Melanocyte of skin (primary cell): ENCODE measurements at places on chromosomes 7 and 10. TPM values are rescaled to one million over a fixed set of nuclear protein-coding genes. Genes with fewer than 3 reads are reported as not detected.

HMX3 gene
- total RNA-seq, result not detected in 2 replicates

PRKCQ gene
- total RNA-seq, result not detected in 2 replicates

ADAM8 gene
- total RNA-seq, result 0.73 and 1.0 TPM in 2 replicates

INA gene
- total RNA-seq, result under 0.01 and 0.36 TPM in 2 replicates

TMUB1 gene
- total RNA-seq, result 15.1 and 18.9 TPM in 2 replicates

WDFY4 gene
- not detected in 2 replicates for total RNA-seq

SPDYE16 gene
- total RNA-seq, result not detected in 2 replicates

LRIT2 gene
- total RNA-seq, result not detected in 2 replicates
